ENCODE measurements at places on chromosomes 7 and 10.

DNA sequence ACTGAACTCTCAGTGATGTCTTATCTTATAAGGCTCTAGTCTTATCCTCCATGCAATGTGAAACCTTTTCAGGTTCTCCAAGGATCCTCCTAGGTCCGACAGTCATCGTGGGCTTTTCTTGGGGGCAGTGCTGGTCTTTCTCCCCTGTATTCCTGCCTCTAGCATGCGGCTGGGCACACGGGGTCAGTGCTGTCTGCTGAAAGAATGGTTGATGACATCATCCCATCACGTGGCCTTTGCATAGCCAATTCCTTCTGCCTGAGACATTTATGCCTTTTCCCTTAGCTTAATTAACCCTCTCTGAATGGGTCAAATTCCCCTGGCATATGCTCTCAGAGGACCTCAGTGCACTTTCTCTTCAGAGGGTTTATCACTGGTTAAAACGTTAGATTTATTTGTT, 27.0 kb upstream of the KCNK18 start:
- no peak for DNase-seq

- no peak for DNase-seq
Measured at GRCh38 chr7:151378011-151378410, 31.8 kb downstream of the WDR86 start.

- peak; percentile 91 for DNase-seq
Measured at GRCh38 chr7:154684666-154685563, 318.0 kb downstream of the PAXIP1 start.

DNA sequence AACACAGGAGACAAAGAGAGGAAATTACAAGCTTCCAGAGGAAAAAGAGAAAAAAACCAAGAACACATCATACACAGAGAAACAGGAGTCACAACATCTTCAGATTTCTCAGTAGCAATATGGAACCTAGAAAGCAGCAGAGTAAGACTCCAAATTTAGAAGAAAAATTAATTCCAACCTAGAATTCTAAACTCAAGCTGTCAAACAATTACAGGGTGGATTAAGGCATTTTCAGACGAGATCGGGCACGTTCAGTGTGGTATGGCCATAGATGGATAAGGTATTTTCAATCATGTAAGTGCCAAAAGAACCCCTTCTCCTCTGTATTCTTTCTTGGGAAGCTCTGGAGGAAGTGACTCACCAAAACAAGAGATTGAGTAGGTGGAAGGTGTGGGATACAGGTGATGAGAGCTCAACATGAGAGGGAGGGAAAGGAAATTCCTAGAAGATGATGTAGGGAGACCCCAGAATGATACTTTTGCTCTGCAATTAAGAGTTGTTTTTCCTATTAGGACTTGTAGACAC, 51.6 kb downstream of the FAM204A start:
- no peak for DNase-seq

- DNase-seq, result peak; percentile 25
Measured at GRCh38 chr10:11014671-11015445, 2.8 kb upstream of the CELF2 start.

DNA sequence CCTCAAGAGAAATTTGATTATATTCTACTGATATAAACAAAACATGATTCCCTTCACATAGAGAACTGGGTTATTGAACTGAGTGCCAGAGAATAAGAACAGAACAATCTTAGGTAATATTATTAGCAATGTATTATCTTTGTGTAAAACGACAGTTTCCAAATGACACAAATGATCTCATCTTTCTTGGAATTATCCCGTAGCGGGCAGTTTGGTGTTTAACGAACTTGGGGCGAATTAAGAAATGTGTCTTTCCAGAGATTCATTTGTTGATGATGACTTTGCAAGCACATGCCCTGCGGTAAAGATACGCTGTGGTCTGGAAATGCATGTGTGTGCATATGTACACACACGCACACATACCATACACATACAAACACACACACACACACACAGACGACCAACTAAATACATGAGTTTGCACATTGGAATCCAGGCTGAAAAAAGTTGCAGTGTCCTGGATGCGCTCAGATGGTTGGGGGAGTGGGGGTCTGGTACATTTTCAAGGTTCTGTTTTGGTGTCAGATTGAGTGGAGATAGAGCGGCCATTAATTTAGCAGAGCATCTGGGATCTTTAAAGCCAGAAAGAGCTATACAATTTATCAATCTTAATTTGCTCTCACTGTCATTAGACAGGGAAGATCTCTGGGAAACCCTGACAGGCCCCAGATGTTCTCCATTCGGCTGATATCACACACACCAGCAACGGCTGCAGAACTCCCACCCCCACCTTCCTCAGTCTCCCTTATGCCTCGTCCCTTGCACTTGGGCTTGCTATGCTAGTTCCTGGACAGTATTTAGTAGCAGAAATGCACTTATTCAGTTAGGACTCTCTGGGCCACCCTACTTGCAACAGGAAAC, 112.4 kb upstream of the FAM171A1 start:
- DNase-seq, result no peak

GRCh38 chr10:4511509-4511908, 314.5 kb upstream of the AKR1E2 start:
- DNase-seq, result no peak

DNA sequence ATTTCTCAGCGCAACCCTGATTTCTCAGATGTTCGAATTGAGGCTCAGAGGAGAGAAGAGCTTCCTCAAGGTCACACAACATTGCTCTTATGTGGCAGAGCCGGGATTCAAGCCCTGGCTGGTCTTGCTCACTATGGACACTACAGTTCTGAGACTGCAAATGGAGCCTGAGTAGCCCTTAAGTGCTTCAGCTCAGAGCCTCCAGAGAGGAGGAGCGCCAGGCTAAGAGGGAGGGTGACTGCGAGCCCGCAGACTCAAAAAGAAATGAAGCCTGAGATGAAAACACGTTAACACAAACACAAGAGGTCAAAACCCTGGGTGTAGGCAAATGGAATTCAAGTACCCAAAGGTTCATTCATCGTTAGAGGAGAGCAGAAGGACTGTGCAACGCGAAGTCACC, 13.9 kb downstream of the ARHGAP22 start:
- DNase-seq, result no peak

DNA sequence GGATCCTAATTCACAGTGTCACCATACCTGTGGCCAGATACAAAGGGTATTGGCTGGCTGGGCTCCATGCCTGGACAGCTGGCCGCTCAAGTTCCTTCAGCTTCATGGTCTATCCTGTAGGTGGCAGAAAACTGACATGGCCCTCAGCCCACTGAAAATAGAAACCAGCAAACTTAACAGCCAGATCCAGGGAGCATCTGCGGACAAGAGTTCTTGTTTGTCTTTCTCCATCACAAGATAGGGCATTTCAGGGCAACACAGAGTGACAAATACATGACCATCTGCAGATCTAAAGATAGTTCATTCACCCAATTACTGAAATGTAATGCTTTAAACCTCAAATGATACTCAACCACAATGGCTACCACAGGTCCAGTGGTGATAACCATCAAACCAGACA, 2.8 kb downstream of the SEC31B start:
- DNase-seq, result no peak

- DNase-seq, result no peak
Measured at GRCh38 chr10:45627412-45628048, 45.0 kb downstream of the ZFAND4 start.

DNA sequence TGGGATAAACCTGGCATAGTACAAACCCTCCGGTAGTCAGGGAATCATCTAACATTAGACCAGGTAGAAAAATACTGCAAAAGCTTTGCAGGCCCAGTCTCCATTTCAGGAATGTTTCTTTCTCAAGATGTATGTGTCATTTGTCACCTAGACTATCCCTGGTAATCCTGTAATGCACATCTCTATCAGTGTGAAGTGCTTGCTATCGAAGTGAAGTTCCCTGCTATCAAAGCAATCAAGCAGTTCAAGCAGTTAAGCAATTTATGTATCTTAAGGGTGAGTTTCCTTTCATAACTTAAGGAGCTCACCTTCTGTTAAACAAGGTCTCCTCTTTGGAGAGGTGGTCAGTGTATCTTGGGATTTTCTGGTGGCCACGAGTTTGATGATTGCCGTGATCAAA, 47.2 kb downstream of the CELF2 start:
- no peak for DNase-seq

DNA sequence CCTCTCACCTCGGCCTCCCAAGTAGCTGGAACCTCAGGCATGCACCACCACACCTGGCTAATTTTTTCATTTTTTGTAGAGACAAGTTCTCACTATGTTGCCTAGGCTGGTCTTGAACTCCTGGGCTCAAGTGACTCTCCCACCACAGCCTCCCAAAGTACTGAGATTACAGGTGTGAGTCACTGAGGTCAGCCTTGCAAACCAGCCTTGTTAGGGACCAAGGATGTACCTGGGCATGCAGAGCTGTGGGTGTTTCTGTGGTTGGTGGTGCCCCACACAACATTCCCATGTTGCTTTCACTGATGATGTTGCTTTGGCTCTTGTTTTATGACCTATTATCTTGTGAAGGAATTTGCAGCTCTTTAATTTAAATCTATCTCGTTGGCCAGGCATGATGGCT, 54.8 kb downstream of the OTUD1 start:
- DNase-seq, result no peak

GRCh38 chr10:130686689-130687300, 550.6 kb downstream of the GLRX3 start:
- peak; percentile 37 for DNase-seq

DNA sequence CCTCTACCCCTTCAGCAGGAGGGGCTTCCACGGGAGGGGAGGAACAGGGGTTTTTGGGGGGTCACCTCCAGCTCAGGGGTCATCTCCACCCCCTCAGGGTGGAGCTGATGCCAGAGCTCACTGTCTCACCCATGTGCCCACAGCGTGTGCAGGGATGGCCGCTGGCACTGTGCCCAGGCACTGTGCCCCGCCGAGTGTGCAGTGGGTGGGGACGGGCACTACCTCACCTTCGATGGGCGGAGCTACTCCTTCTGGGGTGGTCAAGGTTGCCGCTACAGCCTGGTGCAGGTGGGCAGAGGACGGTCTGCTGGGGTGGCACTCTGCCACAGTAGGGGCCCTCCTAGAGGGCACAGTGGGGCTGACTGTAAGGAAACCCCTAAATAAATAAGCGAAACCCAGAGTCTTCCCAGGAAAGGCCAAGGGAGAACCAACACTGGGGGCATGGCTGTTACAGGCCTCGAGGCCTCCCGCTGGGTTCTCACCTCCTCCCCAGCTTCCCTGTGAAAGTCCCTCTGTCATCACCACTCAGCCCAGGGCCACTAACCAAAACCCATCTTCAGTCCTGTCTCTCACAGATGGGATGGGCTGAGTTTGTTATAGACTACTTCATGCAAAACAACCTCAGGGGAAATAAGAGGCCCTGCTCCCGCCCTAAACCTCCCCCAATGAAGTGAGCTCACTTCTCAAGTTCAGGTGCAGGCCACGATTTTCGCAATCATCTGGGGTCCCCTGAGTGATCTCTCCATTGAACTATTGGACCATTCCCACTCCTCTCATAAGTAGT, 7.4 kb upstream of the ZNF467 start:
- no peak for DNase-seq

DNA sequence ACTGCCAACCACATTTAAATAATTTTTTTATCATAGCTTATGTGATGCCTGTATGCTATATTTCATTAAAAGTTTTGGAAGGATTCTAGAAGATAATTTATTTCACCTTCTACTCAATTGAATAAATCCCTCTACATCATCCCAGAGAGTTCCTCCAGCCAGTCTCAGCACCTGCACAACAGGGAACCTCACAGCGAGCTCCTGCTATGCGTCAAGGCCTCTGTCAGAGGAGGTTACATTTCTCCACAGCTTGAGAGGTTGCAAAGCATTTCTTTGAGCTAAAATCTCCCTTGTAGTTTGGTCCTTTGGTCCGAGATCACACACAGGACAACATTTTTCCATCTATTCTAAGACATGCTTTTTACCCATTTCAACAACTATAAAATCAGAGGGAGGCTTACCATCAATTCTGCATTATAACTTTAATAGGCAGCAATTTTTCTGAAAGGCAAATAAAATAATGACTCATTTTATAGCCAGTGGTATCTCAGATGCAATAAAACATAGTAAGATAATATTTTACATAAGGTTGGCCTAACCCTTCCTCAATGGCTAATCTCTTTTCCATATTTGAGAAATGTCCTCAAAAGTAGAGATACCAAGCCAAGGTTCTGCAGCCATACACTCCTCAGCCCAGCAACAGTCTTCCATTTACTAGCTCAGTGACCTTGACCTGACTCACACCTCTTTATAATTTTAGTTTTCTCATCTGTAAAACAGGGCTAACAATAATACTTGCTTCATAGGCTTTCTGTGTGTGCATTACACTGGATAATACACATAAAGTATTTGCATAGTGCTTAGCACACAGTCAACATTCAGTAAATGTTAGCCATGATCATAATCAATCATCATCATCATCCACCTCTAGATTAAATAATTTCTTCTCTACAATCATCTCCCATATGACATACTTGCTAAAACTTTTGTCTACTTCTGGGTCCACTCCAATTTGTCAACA, 68.8 kb downstream of the DOCK4 start:
- DNase-seq, result no peak
